ENCODE measurements at places on chromosomes 5 and 9.
A peak's percentile ranks its signal among the peaks of the same experiment; 100 is the strongest.

DNA sequence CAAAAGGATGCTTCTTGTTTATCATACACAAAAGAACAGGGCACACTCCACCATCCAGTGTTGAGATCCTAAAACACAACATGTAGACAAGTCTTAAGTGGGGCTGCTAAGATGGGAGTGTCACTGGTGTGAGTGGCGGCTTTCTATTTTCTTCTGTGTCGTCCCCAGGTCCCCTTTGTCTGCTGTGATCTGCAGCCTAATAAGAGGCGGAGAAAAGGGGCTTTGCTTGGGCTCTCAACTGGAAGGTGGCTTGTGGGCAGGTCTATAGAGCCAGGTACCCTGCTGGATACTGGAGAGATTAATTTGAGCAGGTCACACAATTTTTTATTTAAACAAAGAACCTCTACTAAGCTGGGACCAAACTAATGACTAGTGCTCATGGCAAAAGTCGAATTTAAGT, 126.1 kb upstream of the SAP30L start:
- DNase-seq = no peak

DNA sequence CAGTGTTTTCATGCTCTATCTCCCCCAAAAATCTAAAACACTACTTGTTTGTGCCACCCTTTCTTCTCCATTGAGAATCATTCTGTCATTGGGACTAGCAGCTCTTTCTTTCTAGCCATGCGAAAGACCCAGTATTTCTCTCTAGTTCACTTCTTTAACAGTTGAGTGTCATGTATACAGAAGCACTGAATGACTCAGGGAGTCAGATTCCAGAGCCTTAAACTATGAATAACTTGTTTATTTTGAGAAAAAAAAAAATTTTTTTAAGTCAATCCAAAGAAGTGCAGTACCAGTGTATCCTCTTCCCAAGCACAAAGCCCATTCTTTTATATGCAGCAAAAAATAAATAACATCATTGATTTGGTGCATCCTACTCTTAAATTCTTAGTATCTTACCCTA, 415.4 kb upstream of the GRAMD2B start:
- no peak for DNase-seq

- DNase-seq = no peak
These were observed 529 bp downstream of the UBAC1 start for GRCh38 chr9:135960411-135961276.

GRCh38 chr5:145996135-145996534, 59.8 kb downstream of the SH3RF2 start:
- DNase-seq = no peak

GRCh38 chr5:154159343-154159742, 31.2 kb upstream of the GALNT10 start:
- no peak for DNase-seq

GRCh38 chr5:172351240-172351778, 67.7 kb upstream of the UBTD2 start:
- no peak for DNase-seq

GRCh38 chr9:129881547-129882324, 46.5 kb downstream of the USP20 start:
- DNase-seq = no peak

GRCh38 chr5:117411701-117412100, 837.1 kb upstream of the SEMA6A start:
- no peak for DNase-seq

DNA sequence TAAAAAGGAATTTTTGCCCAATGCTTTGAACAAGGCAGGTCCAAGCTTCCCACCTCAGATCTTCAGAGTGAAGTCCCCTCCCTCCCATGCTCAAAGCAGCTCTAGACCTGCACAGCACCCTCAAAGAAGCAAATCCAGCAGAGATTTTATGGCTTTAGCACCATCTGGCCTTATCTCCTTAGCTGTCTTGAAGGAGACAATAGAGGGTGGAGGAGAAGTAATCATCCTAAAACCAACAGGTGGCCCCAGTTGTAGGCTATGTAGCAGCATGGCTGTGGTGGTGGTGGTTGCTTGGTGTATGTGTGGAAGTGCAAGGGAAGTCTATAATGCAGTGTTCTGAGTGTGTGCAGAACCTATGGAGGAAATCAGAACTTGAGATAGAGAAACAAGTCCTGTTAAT, 140.1 kb downstream of the GRIA1 start:
- no peak for DNase-seq

DNA sequence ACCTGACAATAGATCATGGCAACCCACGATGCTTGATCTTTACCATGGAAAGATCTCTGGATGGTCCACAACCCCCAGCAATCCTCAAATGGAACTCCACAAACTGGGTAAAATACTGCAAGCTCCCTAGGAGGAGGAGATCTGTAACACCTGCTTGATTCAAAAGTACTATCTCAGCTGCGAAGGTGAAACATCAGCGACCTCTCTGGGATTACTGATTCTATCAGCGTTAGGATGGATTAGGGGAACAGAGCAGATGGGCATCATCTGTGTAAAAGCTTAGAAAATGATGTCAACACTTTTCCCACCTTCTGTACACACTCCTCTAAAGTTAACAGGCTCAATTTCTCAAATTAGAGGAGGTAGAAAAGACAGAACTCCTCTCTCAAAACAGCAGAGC, 31.5 kb upstream of the TRPC7 start:
- DNase-seq = no peak

GRCh38 chr9:35726931-35727330, 5.1 kb downstream of the TLN1 start:
- peak; percentile 36 for DNase-seq

GRCh38 chr9:127319366-127320114, 55.0 kb downstream of the GARNL3 start:
- DNase-seq = no peak

- no peak for DNase-seq
These were observed 14.0 kb downstream of the IRGM start for GRCh38 chr5:150860246-150860821.

- no peak for DNase-seq
These were observed 8.0 kb upstream of the WHRN start for GRCh38 chr9:114513055-114513958.

GRCh38 chr9:10678010-10678409, 65.2 kb upstream of the PTPRD start:
- DNase-seq = no peak

DNA sequence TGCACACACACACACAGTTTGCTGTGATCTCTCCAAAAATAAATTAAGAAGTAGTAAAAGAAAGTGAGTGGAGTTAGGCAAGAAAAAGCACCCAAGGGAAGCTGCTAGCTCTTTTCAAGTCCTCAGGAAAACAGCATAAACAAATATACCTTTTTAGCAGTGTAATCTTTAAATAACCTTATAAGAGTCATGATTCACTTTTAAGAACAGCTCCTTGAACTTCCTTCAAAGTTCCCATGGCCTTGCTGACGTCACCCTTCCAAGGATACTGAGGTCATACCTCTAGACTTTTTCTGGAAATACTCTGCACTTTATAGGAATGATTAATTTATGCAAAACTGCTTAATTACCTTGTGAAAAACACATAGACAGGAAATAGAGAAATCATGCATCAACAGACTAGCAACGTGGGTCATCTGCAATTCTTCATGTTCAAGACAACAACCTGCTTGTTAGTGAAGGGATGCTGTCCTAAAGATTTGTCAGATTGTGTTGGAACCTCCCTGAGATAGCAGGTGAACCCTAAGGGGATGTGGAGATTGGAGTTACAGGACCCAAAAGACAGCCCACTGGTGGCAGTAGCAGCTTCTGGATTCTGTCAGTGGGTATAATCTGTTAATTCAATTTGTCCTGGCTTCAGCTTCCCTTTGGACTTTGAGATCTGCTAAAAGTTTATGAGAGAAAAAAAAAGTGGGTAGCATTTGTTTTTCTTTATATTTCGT, 229.0 kb downstream of the ELAVL2 start:
- no peak for DNase-seq

DNA sequence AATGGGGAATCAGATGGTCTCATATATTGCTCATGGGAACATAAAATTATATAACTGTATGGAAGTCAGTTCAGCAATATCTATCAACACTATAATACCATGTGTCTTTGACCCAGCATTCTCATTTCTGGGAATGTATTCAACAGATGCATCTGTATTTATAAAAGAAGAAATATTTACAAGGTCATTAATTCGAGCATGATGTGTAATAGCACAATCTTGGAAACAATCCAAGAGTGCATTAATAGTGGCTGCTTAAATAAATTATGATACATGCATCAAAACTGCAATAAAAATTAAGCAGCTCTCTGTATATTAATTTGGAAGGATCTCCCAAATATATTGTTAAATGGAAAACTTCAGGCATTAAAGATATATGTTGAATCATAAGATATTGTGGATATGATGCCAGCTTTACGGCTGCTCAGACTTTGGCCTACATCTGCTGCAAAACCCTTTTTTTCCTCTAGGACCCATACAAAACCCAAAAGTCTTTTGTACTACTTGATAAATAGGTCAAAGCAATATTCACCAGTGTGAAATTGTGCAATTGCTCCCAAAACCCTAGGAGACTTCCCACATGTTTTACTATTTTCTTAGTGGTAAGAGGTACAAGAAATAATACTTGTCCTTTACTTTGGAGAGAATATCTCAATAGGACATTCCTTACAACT, 45.3 kb upstream of the ISOC1 start:
- DNase-seq = no peak

- DNase-seq = no peak
These were observed 91.6 kb downstream of the TMEM174 start for GRCh38 chr5:73264631-73265030.

- no peak for DNase-seq
These were observed 298.4 kb downstream of the TLE1 start for GRCh38 chr9:81390792-81391456.

DNA sequence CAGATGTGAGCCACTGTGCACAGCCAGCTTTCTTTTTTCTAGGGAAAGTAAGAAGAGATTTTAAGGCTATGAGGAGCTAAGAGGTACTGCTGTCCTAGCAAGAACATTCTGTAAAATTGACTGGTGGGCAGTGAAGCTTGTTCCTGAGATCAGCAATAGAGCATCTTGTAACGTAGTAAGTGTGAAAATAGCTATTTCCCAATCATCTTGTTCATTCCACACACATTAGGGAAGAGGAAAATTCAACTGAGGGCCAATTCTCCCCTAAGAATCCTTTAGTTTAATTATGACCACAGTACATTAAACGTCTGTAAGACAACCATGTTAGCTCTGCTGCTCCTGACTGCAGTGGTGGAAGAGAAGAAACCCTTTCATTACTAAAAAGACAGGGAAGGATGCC, 246.2 kb downstream of the EFNA5 start:
- DNase-seq = no peak

Measured in CD4-positive, alpha-beta T cell treated with Interleukin-15 for 4 hours (primary cell).